Activated CD4-positive, alpha-beta memory T cell treated with anti-CD3 and anti-CD28 coated beads, Interleukin-2, amount 10 ng/mL, durations not matched to agents 7 days and 5 days (primary cell): ENCODE measurements at places on chromosomes 7 and 10. TPM values are rescaled to one million over a fixed set of nuclear protein-coding genes. Genes with fewer than 3 reads are reported as not detected.

- no peak overlapping the region for H3K4me3 ChIP-seq
- no peaks in the 10 kb centered on the region for H3K27me3 ChIP-seq
- peaks cover 56% of the 10 kb centered on the region for H3K36me3 ChIP-seq
- no peak for DNase-seq
These were observed 60.1 kb upstream of the CARD11 start for GRCh38 chr7:3103614-3104398.

The IGFBP1 gene
- total RNA-seq, result not detected

GRCh38 chr10:101120884-101121653, 10.0 kb upstream of the TLX1 start:
- H3K36me3 ChIP-seq, result peaks cover 5% of the 10 kb centered on the region
- peaks cover 25% of the 10 kb centered on the region for H3K4me1 ChIP-seq
- H3K27me3 ChIP-seq, result peaks cover 60% of the 10 kb centered on the region
- H3K4me3 ChIP-seq, result peak overlapping the region; percentile 78
- DNase-seq, result peak; percentile 53

DNA sequence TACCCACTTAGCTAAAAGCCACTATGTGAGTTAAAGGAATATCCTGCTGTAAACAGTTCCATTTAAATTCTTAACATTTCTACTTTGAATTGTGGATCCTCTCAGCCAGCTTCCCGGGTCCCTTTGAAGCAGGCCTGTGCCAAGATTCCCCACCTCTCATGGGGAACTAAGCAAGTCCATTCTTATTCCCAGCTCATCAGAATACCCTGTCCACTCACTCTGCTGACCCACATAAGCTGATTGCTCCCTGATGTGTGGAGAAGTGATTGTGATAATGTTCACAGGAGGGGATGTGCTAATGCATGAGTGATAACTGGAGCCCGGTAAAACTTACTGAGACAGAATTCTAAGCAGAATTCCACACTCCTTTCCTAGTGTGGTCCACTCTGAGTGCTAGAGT, 709.7 kb downstream of the CNTNAP2 start:
- no peak for DNase-seq
- no peaks in the 10 kb centered on the region for H3K4me1 ChIP-seq
- no peaks in the 10 kb centered on the region for H3K36me3 ChIP-seq
- H3K4me3 ChIP-seq, result no peak overlapping the region

The LIPF gene
- total RNA-seq, result not detected

The TWIST1 gene
- total RNA-seq, result 2.9 TPM

DNA sequence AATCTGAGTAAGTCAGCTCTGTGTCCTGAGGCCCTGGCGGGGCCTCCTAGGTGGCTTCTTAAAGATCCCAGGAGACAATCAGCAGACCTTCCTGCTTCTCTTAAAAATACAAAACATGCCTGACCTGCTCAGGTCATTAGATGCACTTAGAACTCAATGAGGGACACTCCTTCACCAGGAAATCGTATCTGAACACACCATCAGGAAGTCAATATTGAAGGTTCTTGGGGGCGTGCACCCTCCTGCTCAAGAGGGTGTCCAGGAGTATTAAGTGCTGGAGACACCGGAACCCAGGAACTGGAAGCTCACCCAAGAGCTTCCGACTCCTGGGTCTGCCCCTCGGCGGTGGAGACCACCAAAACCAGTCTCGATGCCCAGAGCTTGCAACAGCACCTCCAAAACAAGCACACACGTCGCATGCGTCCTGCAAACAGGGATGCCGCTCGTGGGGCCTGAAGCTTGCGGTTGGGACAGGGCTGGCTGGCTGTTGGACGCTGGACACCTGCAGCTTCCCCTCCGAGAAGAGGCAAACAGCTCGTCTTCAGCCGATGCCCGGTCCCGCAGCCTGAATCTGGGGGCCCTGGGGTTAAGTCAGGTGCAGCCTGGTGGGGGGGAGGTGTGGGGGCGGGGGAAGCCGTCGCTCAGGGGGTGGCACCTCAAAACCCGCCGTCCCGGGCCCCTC, 803 bp downstream of the RAPGEF5 start:
- peaks cover 5% of the 10 kb centered on the region for H3K4me1 ChIP-seq
- no peaks in the 10 kb centered on the region for H3K36me3 ChIP-seq
- H3K4me3 ChIP-seq, result no peak overlapping the region
- H3K27me3 ChIP-seq, result peaks cover 60% of the 10 kb centered on the region
- no peak overlapping the region for H3K27ac ChIP-seq
- DNase-seq, result no peak

DNA sequence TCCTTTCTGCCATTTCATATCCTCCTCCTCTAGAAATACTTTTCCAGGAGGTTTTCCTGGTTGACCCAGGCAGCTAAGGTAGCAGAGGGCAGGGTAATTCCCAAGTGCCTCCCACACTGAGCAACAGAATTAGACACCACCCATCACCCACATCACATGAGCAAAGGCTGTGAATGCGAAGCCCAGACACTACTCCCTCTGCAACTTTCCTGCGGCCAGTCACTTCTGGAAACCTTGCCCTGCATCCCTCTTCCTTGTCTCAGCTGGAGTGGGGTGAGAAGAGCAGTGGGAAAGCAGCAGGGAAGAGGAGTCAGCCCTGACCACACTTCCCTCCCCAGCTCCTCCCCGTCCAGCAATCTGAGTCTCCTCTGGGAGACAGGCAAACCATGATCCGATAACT, 15.2 kb downstream of the TMEM176B start:
- no peak overlapping the region for H3K27ac ChIP-seq
- peaks cover 8% of the 10 kb centered on the region for H3K4me1 ChIP-seq
- H3K27me3 ChIP-seq, result peaks cover 19% of the 10 kb centered on the region
- no peak for DNase-seq

GRCh38 chr7:140650367-140650766, 9.8 kb upstream of the DENND2A start:
- H3K27ac ChIP-seq, result no peak overlapping the region
- DNase-seq, result no peak
- peaks cover 12% of the 10 kb centered on the region for H3K27me3 ChIP-seq
- no peak overlapping the region for H3K4me3 ChIP-seq
- no peaks in the 10 kb centered on the region for H3K36me3 ChIP-seq
- peaks cover 6% of the 10 kb centered on the region for H3K4me1 ChIP-seq

DNA sequence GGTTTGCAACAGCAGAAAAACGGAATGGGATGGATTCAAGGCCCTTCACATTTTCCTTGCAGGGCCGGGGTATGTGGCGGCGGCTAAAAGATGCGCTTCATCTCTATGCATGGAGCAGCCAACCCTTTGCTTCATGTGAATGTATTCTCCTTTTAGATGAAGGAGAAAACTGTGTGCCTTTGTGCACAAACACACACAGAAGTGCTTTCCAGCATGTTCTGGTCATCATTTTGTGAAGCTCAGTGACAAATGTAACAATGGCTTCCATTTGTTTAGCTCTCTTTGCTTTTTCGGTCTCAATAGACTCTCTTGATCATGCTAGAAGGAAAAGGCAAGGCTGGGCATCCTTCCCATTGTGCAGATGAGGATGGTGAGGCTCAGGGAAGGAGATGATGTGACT, 161.7 kb upstream of the MKI67 start:
- DNase-seq, result no peak
- no peaks in the 10 kb centered on the region for H3K4me1 ChIP-seq

The ARF5 gene
- total RNA-seq, result 133 TPM

The ADIRF gene
- not detected for total RNA-seq
